ENCODE measurements at places on chromosomes 5 and 9.
A peak's percentile ranks its signal among the peaks of the same experiment; 100 is the strongest.

DNA sequence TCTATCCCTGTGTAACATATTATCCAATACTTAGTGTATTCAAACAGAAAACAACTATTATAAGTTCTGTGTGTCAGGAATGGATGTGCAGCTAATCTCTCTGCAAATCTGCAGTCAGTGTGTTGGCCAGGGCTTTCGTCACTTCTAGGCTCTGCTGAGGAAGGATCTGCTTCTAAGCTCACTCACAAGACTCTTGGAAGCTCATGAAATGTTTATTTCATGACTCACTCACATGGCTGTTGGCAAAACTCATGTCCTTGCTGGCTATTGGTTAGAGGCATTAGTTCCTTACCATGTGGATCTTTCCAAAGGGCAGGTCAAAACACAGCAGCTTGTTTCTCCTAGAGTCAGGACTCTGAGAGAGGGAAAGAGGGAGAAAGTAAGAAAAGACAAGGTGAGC is 367.4 kb upstream of the SMARCA2 start:
- peak; percentile 44 for DNase-seq

DNA sequence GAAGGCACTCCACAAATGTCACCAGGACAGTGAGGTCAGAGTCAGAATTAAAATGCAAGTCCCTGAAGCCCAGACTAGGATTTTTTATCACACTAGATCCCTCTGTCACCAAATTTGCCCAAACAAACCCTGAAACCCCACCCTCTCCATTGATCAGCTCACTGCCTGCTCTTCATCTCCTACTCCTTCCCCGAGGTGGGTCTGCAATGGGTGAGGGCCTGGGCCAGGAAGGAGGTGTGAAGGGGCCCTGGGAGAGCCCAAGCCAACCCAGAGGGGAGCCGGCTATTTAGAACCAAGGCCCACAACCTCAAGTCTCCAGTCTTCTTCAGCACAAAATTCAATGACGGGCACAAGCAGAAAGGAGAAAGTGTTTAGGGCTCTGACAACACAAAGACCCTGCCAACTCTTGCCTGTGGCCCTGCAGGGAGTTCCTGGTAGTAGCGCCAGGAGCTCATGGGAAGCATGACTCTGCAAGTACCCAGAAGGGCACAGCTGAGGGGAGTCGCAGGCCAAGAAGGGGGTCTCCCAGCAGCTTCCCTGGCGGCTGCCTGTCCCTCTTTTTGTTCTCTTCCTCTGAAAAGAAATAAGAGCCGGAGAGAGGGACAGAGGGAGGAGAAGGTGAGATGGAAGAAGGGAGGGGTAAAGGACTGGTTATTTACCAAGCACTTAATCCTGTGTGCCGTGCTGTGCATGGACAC is 5.5 kb downstream of the FOXI1 start:
- DNase-seq, result no peak

- DNase-seq, result no peak
Observed at GRCh38 chr9:2291980-2292704, 277.0 kb downstream of the SMARCA2 start.

- no peak for DNase-seq
Observed at GRCh38 chr5:121053055-121053985, 589.2 kb downstream of the PRR16 start.

- no peak for DNase-seq
Observed at GRCh38 chr9:136241542-136241941, 4.1 kb downstream of the QSOX2 start.

GRCh38 chr5:103450333-103451061 is 112.1 kb downstream of the NUDT12 start:
- DNase-seq, result peak; percentile 86

DNA sequence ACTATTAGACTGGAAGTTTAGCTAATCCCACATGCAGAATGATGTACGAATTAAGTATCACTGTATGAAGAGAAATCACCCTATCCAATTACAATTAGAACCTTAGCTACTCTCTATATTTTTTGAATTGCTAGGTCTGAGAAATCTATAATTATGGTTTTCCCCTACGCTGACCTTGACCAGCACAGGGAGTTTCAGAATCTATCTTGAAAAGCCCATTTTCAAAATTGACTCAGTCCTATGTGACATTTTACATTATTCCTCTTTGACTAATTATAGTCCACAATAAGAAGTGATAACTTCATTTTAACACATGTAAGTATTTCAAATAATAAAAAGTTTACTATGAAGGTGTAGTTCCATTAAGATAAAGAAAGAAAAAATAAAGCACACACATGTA is 21.5 kb downstream of the NUDT12 start:
- no peak for DNase-seq

GRCh38 chr9:89522261-89522958 is 24.5 kb upstream of the SEMA4D start:
- no peak for DNase-seq

- no peak for DNase-seq
Observed at GRCh38 chr9:129281506-129282145, 103.6 kb upstream of the IER5L start.

- no peak for DNase-seq
Observed at GRCh38 chr5:103532086-103532734, 30.4 kb downstream of the NUDT12 start.

DNA sequence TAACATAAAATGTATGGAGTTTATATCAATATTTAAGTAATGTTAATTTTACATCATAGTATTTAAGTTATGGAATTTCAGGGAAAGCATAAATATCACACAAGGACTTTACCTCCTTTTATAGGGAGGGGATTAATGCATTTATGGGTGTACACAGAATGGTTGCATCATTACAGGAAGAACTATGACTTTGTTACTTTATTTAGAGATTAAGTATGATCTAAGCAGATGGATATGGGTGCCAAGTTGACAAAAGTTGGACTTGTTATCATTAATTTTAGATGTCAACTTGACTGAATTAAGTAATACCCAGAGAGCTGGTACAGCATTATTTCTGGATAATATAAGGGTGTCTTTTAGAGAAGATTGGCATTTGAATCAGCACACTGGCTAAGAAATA is 160.5 kb upstream of the CDH10 start:
- no peak for DNase-seq

DNA sequence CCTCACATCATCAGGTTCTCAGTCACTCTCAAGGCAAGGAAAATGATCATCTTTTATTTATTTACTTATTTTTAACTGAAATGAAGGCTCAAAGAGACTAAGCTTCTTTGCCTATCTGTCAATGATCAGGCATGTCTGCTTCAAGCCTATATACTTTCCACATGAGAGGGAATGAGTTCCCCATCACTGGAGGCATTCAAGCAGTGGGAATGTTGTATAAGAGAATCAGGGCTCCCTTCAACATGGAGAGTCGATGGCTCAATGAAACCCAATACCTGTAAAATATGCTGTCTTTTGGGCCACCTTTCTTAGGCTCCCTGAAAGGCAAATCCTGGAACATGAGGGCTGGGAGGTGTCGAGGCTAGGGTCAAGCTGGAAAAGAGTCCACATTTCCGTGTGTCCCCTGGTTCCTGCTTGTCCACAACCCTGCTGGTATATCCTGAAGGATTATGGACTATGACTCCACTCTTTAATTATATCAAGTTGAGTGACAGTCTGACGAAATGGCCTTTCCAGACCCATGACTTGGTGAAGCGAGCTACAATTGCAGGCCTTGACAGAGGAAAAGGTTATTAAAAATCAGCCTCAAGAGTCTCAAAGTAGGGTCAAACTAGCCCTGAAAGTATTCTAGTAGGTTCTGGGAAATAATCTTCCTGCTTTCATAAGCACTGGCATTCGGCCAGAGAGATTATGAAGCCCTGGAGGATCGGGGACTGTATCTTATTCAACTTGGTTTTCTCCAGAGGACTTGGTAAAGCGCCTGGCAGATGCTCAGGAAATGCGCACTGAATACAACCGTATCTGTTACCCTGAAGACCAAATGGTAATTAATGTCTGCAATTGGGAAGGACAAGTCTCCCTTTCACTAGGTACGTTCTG is 145.9 kb upstream of the TBC1D2 start:
- DNase-seq, result no peak

GRCh38 chr9:72635197-72635596 is 113.8 kb downstream of the TMC1 start:
- DNase-seq, result no peak

- peak; percentile 53 for DNase-seq
Observed at GRCh38 chr5:54013556-54014194, 296.7 kb downstream of the ARL15 start.
